ENCODE measurements at places on chromosomes 4 and X.
A peak's percentile ranks its signal among the peaks of the same experiment; 100 is the strongest.

DNA sequence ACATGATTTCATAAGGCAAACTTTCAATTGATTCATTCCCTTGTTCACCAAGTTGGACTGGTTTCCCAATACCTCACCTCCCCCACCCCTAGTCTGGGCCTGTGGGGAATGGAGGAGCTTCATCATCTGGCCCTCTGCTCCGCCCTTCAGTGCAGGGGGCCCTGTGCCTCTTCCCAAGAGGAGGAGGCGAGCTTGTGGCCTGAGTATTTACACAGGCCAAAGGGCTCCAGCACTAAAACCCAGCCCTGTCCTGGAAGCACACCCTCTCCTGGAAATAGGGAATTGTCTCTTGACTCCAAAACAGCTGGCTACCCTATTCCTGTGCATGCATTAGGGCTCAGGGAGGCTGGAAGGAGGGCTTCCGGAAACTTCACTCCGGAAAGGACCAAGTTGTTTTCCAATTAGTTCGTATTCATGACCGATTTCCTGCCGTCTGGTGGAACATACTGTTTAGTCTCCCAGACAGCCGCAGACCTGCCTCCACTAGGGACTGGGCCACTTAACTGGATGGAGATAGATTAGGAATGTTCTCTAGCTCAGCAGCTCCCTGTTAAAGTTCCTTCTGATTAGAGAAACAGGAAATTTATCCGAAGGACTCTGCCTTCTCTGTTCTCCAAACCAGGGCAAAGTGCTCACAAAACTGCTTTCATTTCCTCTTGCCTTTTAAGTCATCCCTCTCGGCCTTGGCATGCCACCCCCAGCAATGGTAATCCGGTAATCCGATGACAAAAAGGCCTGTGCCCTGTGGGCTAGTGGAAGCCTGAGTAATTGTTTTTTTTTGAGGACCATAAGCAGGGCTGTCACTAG, 5.8 kb downstream of the SRPX2 start:
- peak; percentile 83 for DNase-seq

DNA sequence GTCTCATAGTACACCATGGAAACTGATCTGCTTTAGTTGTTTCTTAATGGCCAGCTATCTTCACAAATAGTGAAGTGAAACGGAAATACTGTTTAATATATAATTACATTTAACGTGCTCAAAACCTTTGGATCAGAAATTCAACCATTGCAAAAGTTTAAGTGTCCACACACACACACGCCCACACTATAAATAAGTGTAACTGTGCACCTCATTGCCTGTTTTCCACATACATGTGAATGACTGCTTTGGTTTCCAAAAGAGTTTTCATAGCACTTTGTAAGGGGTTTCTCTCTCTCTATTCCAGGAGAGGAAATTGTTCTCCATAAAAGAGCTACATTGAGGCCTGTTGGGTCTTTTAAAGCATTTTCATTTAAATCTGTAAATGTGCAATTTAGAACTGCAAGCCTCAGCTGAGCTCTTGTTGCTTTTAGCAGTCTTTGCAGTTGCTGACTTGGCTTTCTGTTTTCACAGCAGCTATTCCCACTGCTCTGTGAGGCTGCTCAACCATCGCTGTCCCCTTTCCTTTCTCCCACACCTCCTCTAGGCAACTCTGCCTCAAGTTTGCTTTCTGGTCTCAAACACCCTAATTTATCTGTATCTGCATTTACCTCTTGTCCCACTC, 94.5 kb downstream of the RAPGEF2 start:
- no peak for DNase-seq

DNA sequence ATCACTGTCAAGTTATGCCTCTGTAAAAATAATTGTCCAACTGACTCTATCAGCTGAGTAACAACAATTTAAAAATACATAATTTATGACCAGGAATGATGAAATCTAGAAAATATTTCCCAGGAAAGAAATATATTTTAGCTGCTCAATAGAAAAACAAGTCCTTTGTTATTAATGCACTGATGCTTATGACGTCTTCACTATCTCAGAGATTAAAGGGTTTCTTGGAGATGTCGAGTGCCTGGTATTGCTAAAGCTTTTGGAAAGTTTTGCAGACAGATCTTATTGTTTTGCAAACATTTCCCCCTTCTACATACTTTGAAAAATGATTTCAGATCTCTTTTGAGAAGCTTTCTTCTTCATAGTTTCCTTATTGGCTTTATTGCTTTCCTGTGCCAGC, 154.6 kb upstream of the RPS6KA3 start:
- no peak for DNase-seq

GRCh38 chrX:27229721-27230120, 233.4 kb downstream of the PPP4R3C start:
- no peak for DNase-seq

DNA sequence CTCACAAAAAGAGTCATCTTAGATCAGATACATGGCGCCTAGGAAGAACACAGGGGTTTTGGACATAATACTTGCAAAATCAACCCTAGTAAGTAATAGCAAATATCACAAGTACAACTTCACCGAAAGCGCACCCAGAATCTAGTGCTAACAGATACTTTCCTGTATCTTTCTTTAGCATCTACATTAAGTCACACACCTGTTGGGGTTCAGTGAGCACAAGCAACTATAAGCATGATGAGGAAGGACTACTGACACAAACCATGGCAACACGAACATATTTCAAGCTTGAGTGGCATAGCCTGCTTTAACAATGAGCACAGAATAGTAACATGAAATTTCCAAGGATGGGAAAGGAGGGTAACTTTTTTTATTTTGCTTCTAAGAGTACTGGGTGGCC, 116.1 kb downstream of the GPC3 start:
- no peak for DNase-seq

DNA sequence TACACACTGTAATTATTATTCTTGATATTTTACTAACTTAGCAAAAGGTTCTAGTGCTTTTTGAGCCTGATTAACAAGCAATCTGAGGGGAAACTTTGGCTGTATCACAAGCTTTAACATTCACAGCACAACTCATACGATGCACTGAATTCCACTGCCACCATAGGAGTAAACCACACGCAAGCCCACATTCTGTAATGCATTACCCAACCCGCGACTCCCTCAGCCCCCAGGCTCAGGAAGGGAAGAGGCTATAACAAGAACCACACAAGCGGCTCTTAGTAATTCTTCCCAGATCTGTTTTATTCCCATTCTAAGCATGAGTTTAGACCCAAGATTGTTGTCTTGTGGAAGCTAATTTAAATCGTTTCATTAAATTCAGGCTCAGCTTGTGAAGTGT, 138.5 kb upstream of the TBL1X start:
- no peak for DNase-seq

DNA sequence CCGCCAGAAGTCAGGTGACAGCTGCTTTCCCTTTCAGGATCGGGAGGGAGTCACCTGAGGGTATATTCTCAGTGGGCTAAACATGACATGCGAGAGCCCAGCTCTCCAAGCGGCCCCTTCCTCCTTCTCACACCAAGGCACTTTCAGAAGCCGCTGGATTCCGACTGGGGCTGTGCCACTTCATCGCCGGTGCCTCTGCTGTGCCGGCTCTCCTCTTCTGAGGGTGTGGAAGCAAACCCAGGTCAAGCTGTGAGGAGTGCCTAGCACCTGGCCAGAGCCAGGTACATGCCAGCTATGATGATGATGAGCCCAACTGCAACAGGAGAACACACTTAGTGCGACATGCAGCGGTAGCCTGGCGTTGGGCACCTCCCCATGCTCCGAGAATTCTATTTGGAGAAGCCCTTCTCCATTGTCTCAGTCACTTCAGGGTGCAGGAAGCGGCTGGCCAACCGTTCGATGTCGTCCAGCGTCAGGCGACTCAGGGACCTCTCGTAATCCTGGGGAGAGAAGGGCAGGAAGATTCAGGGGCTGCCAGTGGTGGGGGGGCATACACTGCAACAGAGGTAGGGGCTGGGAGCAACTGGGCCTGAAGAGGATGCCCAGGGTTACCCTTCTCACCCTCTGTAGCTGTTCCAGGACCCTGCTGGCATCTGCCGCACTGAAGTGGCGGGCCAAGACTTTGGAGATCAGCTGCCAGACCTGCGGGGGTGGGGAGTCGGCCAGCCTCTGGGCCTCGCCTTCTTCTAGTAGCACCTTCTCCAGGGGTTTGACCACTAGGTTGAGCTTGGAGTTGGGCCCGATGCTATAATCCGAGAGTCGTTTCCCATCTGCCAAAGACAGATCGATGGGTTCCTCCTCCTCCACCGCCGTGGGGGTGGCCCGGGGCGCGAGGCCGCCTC, 1.0 kb downstream of the UBL4A start:
- no peak for DNase-seq
